ENCODE measurements at places on chromosomes 12 and 14.

GRCh38 chr12:84397263-84397662, 515.3 kb downstream of the SLC6A15 start:
- DNase-seq: peak; percentile 0

DNA sequence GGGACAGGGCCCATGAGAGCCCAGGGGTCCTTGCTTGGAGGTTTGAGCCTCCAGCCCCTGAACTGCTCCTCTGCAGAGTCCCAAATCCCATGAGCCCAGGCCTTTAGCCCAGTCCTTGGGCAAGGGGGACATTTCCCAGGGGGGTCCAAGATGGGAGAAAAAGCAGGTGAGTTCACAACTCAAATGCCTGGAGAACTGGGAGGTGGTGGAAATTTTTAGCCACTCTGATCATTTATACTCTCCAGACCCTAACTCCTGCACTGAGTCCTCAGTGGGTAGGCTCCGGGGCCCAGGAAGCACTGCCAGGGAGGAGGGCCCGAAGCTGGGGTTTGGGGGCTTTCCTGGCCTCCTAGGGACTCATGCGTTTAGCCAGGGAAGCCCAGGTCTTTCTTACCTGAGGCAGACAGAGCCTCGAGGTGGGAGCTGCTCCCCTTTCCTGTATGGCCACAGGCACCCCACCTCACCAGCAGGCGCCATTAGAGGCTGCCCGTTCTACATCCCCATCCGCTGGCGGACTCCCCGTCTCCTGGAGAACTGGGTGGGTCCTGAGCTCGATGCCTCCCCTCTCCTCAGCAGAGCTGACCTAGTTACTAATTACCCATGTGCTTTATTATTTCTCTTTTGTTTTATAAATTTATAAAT, 998 bp downstream of the HNF1A start:
- no peak for DNase-seq

DNA sequence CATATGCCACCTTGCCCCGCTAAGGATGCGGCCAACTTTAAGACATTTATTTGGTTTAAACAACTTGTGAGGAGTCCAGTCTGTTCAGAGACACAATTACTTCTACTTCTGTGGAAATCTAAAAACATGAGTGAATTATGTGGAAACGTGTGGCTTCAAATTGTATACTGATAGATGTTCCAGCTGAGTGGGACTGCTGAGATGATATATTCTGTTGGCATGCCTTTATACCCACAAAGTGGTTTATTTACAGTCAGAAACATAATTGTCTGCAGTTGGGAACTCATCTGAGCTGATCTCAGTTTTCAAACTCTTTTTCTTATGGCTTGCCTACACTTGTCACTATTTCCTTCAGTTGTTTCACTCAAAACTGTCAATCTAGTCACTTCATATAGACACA, 67.8 kb downstream of the FLRT2 start:
- no peak for DNase-seq

DNA sequence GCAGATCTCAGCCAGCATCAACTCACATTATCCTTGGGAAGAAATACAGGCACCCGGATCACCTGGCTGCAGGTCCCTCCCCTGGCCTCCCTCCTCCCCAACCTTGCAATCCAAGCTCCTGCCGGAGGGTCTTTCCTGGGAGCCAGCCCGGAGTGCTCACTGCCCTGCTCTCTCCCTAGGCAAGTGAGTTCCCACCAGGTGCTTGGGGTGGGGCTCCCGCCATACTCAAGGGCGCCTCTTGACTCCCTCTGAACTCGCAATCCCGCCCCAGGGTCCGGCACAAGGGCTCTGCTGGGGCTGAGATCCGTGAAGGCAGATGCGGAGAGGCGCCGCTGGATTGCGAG, 1.2 kb upstream of the CEP170B start:
- no peak for DNase-seq

GRCh38 chr14:70011098-70011497, 131.9 kb downstream of the SMOC1 start:
- no peak for DNase-seq

GRCh38 chr12:131379738-131380137, 331.2 kb upstream of the SFSWAP start:
- DNase-seq: no peak

- DNase-seq: no peak
Measured at GRCh38 chr14:88210426-88210825, 112.6 kb downstream of the KCNK10 start.

DNA sequence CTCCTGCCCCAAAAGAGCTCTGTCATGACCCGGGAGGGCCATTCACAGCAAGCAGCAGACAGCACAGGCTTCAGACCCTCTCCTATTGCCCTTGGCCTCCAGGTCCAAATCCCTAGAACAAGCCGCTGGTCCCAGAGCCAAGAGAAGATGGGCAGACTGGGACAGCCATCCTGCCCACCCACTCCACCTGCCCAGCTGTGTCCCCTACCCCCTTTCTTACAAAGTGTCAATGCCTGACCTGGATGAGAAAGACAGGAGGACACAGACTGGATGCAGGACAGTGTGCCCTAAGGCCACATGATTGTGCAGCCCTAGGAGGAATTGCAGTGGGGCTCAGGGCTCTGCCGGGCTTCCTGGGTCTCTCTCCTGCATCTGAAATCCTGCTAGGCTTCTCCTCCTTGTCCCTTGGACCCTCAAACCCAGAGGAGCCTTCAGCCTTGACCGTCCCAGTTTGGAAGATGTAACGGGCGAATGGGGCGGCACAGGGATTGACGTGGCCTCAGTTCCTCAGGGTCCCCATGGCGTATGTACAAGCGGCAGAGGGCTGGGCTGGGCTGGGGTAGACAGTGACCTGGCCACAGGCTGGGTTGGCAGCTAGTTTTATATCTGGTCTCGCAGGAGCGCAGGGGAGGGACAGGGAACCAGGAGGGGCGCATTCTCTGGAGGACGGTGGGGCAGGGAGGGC, 27.1 kb upstream of the BCDIN3D start:
- no peak for DNase-seq

- DNase-seq: no peak
Measured at GRCh38 chr12:49567302-49567610, 686 bp downstream of the MCRS1 start.

DNA sequence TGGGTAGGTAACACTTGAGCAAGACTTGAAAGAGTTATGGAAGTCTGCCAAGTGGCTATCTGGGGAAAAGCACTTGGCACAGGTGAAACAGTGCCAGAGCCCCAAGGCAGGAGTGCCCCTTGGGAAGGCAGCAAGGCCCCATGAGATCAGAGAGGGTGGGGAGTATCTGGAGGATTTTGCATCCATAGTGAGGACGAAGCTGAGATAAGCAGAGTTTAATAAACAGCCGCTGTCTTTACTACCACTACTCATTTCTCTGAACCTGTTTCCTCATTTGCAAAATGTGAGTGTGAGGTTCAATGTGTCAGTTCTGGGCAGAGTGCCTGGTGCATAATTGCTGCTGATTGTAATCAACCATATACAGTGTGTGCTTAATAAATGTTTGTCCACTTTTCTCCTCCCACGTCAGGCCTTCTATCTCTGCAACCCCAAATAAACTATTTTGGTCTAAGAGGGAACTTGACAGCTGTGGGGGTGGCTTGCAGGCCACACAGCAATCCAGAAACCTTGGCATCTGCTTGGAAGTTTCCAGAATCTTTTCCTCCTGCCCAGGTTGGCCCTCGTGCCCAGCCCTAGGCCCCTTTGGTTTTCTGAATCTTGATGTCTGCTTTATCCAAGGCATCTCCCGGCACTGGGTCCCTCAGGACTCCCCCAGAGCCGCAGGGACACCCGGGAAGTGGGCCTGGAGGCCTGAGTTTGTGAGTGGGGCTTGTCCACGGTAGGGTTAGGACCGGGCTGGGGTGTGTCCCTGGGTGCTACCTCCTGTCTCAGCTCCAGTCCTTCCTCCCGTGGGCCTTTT, 4.5 kb downstream of the ABCB9 start:
- peak; percentile 75 for DNase-seq

- DNase-seq: no peak
Measured at GRCh38 chr14:71714225-71714624, 218.0 kb upstream of the RGS6 start.

All from LNCaP clone FGC (cell line).